COR-L47 (cell line): ENCODE measurements at places on chromosomes 4 and X.

- no peak for DNase-seq
Observed at GRCh38 chr4:3043282-3044020, 30.9 kb downstream of the HTT-AS start.

DNA sequence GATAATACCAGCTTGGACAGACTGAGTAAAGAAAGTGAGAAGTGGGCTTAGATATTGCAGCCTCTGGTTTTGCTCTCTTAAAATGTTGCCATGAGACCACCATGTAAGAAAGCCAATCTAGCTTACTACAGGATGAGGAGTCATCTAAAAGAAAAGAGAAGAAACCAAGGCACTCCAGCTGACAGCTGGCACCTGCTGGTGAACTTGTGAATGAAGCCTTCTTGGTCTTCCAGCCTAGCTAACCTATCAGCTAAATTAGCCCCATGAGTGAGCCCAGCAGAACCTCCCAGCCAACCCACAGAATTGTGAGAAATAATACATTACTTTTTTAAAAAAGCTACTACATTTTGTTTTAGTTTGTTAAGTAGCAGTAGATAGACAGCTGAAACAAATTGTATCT is 154.5 kb upstream of the QRFPR start:
- no peak for DNase-seq

GRCh38 chr4:74964311-74964710 is 31.4 kb downstream of the PARM1 start:
- DNase-seq = no peak

DNA sequence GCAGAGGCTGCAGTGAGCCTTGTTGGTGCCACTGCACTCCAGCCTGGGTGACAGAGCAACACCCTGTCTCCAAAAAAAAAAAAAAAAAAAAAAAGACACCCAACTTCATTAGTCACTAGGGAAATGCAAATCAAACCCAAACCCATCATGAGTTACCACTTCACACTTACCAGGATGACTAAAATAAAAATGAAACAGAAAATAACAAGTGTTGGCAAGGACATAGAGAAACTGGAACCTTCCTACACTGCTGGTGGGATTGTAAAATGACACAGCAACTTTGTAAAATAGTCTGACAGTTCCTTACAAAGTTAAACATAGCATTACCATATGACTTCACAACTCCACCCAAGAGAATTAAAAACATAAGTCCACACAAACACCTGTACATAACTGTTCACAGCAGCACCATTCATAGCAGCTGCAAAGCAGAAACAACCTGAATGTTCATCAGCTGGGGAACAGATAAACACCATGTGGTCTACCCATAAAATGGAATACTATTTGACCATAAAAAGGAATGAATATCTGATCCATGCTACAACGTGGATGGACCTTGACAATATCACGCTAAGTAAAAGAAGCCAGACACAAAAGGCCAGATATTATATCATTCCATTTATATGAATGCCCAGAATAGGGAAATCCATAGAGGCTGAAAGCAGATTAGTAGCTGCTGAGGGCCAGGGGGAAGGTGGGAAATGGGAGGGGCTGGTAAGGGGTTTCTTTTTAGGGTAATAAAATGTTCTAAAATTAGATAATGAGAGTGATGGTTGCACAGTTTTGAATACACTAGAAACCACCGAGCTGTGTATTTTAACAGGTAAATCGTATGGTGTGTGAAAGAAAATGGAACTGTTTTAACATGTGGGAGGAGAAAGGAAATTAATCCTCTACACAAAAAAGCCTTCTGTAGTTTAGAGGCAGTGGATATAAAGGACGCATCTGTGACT is 18.3 kb downstream of the CD99L2 start:
- no peak for DNase-seq

DNA sequence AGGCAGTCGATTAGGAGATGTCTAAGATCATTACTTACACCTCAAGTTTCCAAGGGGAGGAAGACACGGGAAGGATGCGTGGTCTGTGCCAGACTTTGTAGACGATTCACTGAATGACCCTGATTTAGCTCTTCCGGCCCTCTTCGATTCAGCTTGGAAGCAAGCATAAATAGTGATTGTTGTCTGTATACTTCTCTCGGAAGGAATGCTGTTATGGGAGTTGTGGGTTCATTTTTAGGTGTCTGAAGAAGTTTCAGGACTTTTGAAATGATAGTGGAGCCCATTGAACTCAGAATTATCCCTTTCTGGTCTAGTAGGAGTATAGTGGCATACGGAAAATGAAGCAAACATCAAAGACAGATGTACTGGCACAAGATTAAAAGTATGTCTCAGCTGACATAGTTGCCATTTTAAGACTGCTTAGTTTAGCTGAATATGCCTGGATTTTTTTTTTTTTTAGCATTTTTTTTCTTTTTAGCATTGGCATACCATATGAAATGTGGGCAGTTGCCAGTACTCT is 1.0 kb upstream of the ANKRD17 start:
- DNase-seq = no peak

- DNase-seq = no peak
Observed at GRCh38 chr4:23979534-23979933, 89.7 kb upstream of the PPARGC1A start.

GRCh38 chr4:19728773-19729172 is 522.9 kb upstream of the SLIT2 start:
- DNase-seq = no peak

- no peak for DNase-seq
Observed at GRCh38 chr4:174265916-174266315, 17.6 kb downstream of the FBXO8 start.

GRCh38 chr4:128385683-128386304 is 98.2 kb upstream of the PGRMC2 start:
- peak; percentile 63 for DNase-seq

DNA sequence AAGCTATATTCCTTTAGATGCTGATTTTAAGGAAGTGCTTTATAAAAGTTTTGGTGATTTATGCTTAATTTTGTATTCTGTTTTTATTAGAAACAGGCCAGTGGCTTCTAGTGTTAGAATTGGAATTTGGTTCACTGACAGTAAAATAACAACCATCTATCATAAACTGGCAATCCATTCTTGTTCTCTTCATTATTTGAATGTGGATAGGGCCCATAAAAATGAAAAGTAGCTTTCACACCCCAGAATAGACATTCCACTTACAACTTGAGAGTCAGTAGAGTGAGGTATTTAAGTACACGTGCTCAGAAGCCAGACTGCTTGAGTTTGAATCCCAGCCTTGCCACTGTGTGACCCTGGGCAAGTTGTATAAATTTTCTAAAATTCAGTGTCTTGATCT is 232.4 kb upstream of the CTSO start:
- no peak for DNase-seq

DNA sequence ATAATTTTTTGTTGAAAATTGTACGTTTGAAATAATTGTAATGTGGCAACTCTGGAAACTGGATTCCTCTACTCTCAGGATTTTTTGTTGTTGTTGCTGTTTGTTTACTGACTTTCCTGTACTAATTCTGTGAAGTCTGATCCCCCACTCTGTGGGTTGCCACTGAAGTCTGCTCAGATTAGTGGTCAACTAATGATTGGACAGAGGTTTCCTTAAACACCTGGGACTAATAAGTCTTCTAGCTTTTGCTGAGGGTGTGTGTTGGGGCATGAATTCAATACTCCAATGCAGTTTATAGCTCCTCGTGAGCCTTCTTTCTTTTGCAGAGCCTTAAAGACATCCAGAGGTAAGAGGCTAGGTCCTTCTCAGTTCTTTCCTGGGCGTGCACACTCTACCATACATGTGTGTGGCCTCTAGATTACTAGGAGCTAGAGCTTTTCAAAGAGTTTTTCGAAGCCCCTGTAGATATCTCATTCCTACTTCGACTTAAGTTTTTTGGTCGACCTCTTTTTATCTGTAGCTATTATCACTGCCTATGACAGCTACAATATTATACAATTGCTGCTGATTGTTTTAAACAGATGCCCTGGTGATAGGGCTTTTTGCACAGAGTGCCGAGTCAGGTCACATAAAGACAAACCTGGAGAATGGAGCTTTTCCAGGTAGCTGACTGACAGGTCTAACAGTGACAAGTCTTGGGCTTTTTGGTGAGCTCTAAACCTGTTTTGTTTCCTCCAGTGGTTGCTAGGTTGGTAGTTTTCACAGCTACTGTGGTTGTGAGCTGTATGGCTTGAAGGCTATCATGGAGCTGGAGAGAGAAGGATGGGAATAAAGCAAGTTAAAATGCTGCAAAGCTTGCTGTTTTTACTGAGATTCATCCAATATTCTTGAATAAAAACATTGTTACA is 34.0 kb downstream of the BMP2K start:
- no peak for DNase-seq

GRCh38 chr4:17241835-17242234 is 270.1 kb downstream of the QDPR start:
- DNase-seq = no peak

GRCh38 chr4:134518574-134519217 is 317.1 kb upstream of the PABPC4L start:
- peak; percentile 2 for DNase-seq

- DNase-seq = no peak
Observed at GRCh38 chr4:5185551-5185950, 134.3 kb downstream of the STK32B start.

GRCh38 chr4:146059865-146060264 is 115.7 kb upstream of the LSM6 start:
- DNase-seq = no peak

- peak; percentile 65 for DNase-seq
Observed at GRCh38 chr4:108118505-108118904, 50.2 kb downstream of the LEF1 start.

DNA sequence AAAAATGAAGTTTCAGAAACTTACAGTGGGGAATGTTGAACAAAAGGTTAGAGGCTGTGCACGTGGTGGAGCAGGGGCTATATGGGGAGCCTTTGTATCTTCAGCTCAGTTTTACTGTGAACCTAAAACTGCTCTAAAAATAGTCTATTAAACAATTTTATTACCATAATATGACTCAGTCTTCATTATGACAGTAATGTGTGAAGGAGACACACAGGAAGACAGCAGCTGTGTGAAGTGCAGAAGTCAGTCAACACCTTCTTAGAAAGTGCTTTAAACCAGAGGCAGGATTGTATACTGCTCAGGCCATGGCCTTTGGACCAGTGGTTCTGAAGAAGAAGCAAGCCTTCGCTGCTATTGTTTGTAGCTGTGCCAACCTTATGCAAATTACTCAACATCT is 89.7 kb downstream of the ARHGAP10 start:
- DNase-seq = no peak

- no peak for DNase-seq
Observed at GRCh38 chrX:9676738-9677097, 88.9 kb downstream of the GPR143 start.

- DNase-seq = no peak
Observed at GRCh38 chrX:85111347-85111746, 107.7 kb downstream of the APOOL start.

DNA sequence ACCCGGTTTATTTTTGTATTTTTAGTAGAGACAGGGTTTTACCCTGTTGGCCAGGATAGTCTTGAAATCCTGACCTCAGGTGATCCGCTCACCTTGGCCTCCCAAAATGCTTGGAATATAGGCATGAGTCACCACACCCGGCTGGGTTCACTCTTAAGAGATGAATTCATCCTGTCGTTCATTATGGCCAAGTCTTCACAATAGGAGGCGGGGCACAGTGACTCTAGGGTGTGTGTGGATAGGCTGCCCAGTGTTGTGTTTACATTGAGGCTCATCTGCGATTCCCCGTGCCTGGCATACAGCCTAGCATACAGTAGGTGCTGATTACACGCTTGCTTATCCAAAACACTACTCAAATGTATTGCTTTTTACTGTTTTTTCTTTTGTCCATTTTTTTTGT is 41.3 kb upstream of the IGFBP7 start:
- DNase-seq = no peak

GRCh38 chr4:906339-907102 is 25.6 kb downstream of the GAK start:
- no peak for DNase-seq

- DNase-seq = no peak
Observed at GRCh38 chr4:119068529-119068962, 67.1 kb upstream of the MYOZ2 start.

- no peak for DNase-seq
Observed at GRCh38 chrX:129318375-129318774, 204.9 kb downstream of the SMARCA1 start.

DNA sequence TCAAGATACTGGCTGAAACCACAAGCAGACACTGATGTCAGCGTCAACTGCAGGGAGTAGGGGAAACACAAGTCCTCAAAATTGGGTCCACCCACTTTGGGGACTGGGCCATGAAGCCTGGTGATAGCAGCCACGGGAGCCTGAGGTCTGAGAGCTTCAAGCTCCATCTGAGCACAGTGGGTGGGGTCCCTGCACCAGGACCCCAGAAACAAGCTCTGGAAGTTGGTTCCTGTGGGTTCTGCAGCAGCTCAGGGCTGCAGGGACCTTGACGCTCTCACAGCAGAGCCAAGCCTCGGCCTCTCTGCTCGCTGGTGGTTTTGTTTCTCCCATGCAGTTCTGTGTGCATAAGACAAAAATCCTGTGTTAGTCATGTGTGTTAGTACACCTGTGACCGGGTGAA is 54.5 kb downstream of the CPLX1 start:
- DNase-seq = no peak

GRCh38 chr4:72522440-72522839 is 46.6 kb downstream of the ADAMTS3 start:
- DNase-seq = no peak

DNA sequence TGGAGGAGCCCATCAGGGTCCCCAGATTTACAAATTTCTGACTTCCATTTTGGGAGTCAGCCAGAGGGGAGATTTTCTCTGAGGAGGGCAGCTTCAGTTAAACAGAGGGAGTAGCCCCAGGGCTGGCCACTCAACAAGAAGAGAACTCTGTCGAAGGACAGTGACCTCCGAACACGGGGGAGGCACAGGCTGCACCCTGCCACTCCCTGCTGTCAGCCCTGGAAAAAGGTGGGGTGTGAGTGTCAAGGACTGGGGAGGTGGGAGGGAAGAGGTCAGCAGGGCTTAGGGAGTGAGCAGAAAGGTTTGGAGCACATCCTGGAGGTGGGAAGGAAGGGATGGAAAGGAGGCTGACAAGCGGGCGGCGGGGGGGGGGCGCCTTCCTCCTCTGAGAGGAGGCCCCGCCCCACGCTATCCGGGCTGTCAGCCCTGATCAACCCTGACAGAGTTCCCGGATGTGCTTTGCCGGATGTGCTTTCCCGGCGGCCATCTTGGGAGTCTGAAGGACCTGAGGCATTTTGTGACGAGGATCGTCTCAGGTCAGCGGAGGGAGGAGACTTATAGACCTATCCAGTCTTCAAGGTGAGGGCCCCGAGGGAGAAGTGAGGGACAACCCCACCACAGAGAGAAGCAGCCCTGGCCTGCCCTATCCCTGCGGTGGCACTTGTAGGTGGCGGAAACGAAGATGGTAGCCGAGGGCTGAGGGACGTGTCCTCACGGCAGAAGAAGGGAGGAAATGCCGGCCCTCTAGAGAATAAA is at the start of gene MAGEC1:
Gene MAGEC1 (plus strand): TSS at position 495 of the 756 bp plus-strand sequence. CDS start 1,179 bp downstream, outside the sequence.
- DNase-seq = peak; percentile 13

- DNase-seq = no peak
Observed at GRCh38 chrX:33447285-33447684, 235.9 kb upstream of the DMD start.

DNA sequence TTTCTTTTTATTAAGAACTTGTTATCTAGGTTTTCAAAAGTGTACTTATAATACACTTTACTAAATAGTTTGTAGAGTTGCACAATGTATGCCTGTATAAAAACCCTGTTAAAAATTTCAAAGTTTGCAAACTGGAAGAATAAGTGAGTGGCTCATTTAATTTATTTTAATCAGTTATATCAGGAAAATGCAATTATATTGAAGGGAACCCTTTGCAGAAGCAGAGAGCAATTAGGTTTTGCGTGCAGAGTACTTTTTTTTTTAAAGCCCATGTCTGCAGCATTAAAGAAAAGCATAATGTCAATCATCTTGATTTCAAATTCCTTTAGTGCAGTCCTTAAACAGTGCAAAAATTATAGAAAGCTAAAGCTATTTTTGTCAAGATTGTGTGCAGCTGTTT is 271.3 kb upstream of the LDB2 start:
- DNase-seq = no peak

- DNase-seq = no peak
Observed at GRCh38 chrX:153639177-153640044, 7.6 kb upstream of the DUSP9 start.
